CD4-positive, alpha-beta T cell treated with Interferon gamma for 1 hour (primary cell): ENCODE measurements at places on chromosomes 6 and 20.

DNA sequence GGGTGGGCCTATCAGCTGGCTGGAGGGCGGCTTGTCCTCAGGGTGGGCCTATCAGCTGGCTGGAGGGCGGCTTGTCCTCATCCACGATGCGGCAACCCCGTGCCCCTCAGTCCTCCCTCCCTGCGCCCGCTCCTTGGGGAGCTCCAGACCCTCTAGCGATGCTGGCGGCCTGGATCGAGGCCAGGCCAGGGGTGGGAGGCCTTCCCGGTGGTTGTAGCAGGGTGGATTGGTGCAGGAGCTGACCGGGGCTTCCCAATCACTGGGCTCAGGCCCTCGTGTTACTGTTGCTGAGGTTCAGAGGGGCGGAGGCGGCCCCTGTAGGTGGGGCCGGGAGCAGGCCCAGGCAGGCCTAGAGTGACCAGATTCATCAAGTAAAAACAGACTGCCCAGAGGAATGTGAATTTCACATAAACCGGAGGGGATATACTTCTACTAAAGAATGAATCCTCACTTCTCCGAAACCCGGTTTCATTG is 8.8 kb downstream of the SLC17A9 start:
- no peak for DNase-seq

- DNase-seq = no peak
Observed at GRCh38 chr6:106556368-106556960, 72.8 kb downstream of the RTN4IP1 start.

DNA sequence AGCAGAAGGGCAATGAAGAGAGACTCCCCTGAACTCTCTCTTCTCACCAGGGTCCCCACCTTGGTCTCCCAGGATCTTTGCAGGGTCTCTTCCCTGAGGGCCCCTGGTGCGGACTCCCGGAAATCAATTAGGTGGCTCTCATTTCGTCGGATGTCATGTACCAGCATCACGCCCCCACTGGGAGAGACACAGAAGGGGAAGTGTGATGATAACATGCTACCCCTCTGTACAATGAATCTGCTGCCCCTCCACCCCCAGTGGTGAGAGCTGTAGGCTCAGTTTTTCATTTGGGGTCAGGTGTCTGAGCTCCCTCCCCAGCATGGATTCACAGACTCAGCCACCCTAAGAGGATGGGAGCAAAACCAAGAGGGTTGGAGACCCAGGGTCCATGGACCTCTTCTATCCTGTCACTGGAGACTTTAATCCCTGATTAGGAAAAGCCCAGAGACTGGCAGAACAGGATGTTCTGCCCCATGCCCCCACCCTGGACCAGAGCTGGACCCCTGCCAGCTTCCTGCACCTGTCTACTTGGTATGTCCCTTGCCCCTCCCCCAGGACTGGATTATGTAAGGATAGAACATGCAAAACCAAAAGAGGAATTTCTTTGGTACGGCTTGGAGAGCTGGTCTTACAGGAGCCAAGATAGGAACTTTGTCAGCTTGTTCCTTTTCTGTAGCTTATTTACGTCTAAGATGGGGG is 11.1 kb downstream of the GGT7 start:
- no peak for DNase-seq

DNA sequence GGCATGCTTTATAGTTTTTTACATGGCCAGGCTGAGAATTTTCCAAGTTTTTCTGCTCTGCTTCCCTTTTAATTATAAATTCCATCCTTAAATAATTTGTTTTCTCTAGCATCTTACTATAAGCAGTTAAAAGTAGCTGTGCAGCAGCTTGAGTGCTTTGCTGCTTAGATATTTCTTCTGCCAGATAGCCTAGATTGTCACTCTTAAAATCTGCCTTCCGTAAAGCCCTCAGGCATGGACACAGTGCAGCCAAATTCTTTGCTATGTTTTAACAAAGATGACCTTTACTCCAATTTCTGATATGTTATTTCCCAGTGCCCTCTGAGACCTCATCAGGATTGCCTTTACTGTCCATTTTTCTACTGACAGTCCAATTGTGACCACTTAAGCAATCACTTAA is 92.6 kb upstream of the SGK1 start:
- no peak for DNase-seq

DNA sequence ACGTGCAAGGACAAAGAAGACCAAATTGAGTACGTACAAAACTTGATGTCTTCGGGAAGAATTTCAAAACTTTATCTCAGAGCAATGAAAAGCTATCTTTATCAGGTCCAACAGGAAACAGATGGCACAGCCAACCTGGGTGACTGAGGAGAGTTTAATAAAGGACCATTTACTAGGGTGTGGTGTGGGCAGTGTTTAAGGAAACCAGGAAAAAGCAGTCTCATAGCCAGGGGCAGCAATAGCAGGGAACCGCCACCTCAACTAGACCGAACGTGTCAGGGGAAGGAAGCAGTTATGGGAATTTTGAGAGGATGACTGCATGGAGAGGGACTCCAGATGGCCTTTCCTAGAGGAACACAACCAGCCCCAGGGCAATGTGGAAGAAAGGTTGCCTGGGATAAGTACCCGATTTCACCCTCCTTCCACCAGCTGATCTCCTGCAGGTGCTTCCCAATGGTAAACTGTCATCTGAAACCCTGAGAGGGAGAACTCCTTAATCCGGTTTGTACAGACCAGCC is 15.2 kb upstream of the TAAR5 start:
- no peak for DNase-seq

- DNase-seq = no peak
Observed at GRCh38 chr6:2078888-2079287, 166.5 kb downstream of the GMDS start.

DNA sequence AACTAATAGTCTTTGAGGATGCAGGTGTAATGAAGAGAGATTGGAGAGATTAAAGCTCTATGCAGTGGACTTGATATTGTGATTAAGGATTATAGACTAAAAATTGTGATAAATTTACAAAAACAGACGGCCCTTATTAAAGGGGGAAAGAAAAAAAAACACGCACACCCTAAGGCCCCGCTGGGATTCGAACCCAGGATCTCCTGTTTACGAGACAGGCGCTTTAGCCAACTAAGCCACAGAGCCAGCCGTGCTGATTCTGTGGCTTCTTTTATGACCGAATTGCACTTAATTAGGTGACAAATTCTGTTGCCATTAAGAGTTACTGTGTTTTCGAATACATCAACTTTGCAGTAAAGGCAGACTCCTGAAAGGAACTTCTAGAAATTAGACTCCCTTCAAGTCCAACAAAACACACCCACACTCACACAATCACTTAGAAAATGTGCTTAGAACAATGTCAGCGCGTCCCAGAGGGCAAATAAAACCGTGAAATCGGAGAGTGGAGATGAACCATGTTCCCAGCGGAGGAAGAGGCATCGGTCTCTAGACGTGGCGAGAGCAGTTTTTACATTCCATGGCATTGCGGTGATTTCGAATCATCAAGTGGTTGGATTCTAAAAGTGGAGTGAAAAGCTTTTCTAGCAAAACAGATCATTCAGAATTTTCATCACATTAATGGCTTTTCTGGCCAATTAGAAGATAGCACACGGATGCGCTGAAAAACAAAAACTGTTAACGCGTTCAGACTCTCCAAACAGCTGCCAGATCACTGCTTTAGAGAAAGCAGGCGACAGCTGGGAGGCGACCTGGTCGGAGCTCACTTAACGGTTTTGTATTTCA is 122.6 kb downstream of the GPX5 start:
- no peak for DNase-seq

DNA sequence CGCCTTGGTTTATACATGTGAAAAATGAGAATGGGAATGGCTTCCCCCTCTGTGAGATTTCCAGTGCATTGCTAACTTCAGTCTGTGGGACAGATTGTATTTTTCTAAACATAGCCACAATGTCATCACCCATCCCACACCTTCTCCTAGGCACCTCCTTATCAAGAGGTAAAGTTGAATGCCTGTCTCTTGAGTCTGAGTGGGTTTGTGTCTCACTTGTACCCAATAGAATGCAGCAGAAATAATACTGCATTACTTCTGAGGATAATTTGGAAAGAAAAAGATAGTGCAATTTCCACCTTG is 27.9 kb downstream of the RIN2 start:
- no peak for DNase-seq

DNA sequence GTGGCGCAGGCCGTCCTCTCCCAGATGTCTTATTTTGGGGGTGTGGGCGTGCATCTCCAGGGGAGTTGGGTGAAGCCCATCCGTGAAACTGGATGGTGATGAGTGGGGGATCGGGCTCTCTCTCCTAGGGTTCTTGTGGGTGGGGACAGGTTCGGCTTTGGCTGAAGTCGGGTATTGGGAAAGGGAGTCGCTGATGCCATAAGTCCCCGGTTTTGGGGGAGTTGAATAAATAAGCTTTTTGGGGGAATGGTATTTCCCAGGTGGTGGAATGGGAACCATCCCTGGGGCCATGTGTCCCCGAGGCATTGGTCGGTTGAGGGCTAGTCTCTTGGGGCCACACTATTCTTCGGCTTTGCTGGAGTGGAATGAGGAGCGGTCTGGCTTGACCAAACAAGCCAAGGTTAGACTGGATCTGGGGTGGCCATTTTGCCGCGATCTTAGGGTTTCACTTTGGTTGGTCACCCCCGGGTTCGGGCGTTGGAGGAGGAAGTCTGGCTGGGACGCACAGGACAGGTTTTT is 481 bp downstream of the ZNF133 start:
- no peak for DNase-seq
